ENCODE measurements at places on chromosomes 7 and 10.

- no peak for DNase-seq
Observed at GRCh38 chr10:85849315-85849714, 517.3 kb downstream of the GRID1 start.

- no peak for DNase-seq
Observed at GRCh38 chr10:108852211-108852610, 1071.1 kb downstream of the XPNPEP1 start.

DNA sequence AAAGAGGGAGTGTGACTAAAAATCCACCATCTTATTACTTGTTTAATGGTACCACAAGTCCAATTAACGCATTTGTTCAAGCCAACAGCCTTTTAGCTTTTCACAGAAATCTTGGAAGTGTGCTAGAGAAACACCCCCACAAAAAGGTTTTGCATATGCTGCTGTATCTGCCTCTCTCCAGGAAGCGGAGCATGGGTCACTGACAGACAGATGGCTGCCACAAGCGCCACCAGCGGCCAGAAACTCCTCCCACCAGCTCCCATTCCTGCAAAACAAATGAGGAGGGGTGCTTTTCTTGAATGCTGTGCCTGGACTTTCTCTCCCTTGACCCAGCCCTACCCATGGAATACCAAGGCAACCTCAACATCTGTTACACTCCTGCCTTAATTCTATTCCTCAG is 176.3 kb upstream of the LRGUK start:
- no peak for DNase-seq

DNA sequence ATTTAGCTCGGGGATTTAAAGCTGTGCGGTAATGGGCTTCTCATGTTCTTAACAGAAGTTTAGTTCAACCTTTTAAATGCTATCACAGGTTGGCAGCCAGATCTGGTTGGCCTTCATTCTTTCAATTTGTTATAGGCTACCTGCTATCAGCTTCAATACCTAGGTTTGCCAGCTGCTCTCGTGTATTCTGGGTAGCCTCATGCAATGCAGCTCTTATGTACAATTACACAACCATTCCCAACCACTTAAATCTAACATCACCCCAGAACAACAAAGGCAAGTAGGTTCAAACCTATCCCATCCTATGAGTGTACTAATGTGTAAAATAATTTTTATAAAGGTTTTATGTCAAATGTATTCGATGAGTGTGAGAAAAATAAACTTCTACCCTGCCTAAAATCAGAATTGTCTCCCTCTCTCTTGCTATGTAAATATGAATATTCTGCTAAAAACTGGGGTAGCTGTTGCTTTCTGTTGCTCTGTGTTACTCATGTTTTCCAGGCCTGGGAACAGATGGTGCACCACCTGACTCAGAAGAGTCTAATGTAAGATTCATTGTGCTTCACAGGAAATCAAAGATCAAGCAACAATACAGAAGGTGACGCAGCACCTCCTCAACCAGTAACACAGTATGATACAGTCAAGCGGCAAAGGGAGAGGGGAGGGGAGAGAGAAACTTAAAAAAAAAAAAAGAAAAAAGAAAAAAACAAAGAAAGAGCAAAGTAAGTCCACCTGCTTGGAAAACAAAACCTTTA is 188.6 kb downstream of the ETV1 start:
- no peak for DNase-seq

GRCh38 chr7:157279741-157280215 is 57.0 kb upstream of the DNAJB6 start:
- DNase-seq: no peak

All from iPS DF 6.9 (cell line).